Lung (tissue), 17 donors: ENCODE measurements at places on chromosomes 6 and 20. TPM values are rescaled to one million over a fixed set of nuclear protein-coding genes. Genes with fewer than 3 reads are reported as not detected.

The TGM2 gene
- polyA plus RNA-seq, result 457 TPM

GRCh38 chr6:45572833-45573232 is 195.1 kb upstream of the SUPT3H start:
- no peak for DNase-seq

The YTHDF1 gene
- 21.9 TPM for polyA plus RNA-seq

- DNase-seq, result no peak
Measured at GRCh38 chr6:168216117-168216516, 103.5 kb downstream of the DACT2 start.

DNA sequence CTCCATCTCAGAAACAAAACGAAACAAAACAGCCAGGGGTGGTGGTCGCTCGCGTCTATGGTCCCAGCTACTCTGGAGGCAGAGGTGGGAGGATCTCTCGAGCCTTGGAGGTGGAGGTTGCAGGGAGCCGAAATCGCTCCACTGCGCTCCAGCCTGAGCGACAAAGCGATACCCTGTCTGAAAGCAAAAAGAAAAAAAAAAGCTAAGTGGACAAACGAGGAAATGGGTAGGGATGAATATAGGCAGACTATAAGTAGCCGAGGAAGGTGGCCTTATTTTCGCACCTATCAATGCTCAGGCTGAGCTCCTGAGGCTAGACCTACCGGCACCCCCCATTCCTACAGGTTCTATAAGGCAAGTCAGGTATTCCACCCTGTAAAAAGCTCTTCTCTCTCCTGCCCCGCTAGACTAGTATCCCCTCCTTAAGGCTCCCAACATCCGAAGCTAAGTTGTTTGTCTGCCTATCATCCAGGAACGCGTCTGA is 650 bp upstream of the CASP8AP2 start:
- no peak for DNase-seq

- DNase-seq, result no peak
Measured at GRCh38 chr6:158269657-158270056, 42.6 kb upstream of the TULP4 start.

GRCh38 chr6:119476554-119476953 is 127.0 kb upstream of the MAN1A1 start:
- DNase-seq, result no peak

The OR2J3 gene
- not detected for polyA plus RNA-seq

GRCh38 chr20:41748051-41748450 is 129.9 kb upstream of the CHD6 start:
- DNase-seq, result no peak

The OOEP gene
- 0.37 TPM for polyA plus RNA-seq
